ENCODE measurements at places on chromosomes 1 and 21.

- DNase-seq, result peak; percentile 74
Observed at GRCh38 chr1:203652724-203653461, 26.3 kb downstream of the ATP2B4 start.

GRCh38 chr1:23343221-23344110, 618 bp downstream of the HNRNPR start:
- peak; percentile 5 for DNase-seq

DNA sequence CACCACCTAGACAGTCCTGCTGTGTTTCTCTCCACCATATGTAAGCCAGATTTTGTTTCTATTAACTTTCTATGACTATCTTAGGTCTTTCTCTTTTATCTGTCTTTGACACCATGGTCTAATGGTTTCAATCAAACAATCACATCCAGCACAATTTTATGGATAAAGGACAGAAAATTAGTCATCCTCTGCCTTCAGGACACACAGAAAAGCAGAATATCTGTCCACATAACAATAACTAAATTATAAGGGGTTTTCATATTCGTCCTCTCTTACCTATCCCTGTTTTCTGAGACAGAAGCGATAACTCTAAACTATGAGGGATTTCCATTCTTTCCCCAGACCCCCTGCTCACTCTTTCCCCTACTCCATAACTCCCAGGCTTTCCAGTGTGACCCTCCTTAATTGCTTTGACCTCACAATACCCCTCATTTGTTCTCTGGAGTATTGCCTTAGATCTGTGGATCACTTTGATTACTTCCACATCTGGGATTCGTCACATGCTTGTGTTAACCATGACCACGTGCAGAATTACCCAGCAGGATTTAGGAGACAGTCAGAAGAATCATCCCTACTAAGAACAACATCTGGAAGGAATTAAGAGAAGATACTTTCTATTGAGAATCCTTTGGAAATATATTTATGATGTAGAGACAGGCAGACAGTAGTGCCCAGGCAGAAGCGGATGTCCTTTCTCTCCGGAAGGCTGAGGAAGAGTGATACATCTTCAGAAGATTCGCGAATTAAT, 108.2 kb upstream of the GREM2 start:
- no peak for DNase-seq

- DNase-seq, result no peak
Observed at GRCh38 chr1:26996024-26996423, 2.5 kb downstream of the TRNP1 start.

DNA sequence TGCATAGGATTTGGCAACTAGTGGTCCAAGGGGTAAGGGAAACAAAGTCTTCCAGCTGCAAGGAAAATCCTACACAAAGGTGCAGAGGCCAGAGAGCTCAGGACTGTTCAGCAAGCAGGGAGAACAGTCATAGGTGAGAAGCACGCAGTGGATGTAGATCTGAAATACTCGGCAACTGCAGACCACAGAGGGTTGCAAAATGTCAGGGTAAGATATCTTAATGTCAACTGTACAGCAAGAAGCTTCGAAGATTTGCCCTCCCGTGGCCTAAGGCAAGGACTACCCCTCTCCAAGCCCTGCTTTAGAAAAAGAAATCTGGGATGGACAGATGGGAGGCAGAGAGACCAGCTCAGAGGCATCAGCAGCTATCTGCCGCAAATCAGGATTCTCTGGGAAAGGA, 153.4 kb upstream of the IRF2BP2 start:
- DNase-seq, result no peak

GRCh38 chr1:87953732-87954344, 625.2 kb downstream of the LMO4 start:
- DNase-seq, result peak; percentile 65

- no peak for DNase-seq
Observed at GRCh38 chr1:44757420-44757819, 17.8 kb downstream of the KIF2C start.

DNA sequence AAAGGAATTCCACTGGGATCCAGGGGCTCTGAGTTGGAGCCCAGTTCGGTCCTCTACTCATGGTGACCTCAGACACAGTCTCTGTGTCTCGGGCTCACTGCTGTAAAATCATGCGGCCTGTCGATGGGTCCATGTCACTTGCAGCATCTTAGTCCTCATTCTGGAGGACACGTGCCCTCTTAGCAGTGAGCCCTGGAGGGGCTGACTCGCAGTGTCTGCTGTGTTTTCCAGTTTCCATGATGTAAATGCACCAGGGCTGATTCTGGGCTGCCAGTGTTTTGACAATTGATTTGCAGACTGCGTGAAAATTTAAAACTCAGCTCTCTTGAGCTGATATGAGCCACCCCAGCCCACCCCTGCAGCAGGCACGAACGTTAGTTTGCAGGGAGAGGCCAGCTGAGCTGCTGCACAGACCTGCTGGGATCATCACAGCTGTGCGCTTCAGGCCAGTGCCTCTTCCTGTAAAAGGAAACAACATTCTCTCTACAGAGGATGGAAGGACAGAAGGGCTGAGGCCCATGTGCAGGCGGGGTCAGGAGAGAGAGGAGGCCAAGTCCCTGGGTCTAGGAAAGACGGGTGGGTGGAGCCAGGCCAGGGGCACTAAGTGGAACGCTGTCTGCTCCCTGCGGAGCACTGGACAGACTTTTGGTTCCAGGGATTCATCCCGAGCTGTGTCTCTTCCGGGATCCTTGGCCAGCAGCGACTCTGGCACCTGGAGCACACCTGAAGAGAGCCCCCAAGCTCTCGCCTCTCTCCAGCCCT, 42.6 kb downstream of the RSPH1 start:
- DNase-seq, result no peak

DNA sequence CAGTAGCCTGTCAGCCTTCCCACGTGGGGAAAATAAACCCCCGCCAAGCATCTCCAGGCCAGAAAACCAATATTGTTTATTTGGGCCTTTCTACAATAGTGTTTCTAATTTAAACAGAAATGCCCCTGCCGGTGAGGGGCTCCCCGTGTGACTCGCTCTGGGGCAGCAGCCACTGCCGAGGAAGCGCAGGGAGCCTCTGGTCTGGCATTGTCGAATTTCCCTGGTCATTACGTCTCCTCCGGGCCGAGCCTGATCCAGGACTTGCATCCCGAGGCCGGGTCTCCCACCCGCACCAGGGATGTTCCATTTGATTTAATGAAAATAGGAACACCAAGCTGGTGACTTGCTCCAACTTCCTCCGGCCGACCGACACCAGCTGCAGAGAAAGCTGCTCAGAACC, 20.5 kb downstream of the PRDM16 start:
- no peak for DNase-seq

DNA sequence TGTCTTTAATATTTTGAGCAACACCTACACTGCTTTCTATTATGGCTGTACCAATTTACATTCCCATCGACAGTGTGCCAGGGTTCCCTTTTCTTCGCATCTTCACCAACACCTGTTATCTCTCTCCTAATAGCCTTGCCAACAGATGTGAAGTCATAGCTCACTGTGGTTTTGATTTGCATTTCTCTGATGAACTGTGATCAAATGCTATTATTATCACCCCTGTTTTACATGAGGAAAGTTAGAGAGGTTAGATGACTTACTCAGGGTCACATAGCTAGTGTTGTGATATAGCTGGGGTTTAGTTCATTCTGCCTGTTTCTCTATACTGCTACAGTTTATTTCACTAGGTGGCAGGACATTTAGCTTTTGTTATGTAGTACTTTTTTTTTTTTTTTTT, 204.1 kb downstream of the FMN2 start:
- DNase-seq, result no peak

- no peak for DNase-seq
Observed at GRCh38 chr1:214791961-214792360, 189.0 kb downstream of the CENPF start.

GRCh38 chr1:177928194-177928593, 41.7 kb downstream of the SEC16B start:
- DNase-seq, result no peak

- DNase-seq, result no peak
Observed at GRCh38 chr1:59026472-59026948, 242.7 kb upstream of the JUN start.

DNA sequence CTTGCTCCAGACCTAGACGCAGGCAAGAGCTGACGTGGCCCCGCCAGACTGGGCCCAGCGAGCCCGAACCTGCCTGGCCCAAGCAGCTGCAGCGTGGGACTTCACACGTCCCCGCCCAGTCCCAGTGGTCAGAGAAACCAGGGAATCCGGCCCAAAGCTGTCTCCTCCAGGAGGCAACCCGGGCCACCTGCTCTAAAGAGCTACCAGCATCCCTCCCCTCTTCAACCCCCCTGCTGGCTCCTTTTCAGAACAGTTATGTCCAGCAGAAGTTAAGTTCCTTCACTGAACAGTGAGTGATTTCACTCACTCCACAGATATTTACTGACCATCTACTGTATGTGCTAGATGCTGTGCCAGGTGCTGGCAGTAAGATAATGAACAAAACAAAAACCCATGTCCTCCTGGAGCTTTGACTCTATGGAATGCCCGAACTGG, 2.1 kb upstream of the EFNA1 start:
- no peak for DNase-seq

DNA sequence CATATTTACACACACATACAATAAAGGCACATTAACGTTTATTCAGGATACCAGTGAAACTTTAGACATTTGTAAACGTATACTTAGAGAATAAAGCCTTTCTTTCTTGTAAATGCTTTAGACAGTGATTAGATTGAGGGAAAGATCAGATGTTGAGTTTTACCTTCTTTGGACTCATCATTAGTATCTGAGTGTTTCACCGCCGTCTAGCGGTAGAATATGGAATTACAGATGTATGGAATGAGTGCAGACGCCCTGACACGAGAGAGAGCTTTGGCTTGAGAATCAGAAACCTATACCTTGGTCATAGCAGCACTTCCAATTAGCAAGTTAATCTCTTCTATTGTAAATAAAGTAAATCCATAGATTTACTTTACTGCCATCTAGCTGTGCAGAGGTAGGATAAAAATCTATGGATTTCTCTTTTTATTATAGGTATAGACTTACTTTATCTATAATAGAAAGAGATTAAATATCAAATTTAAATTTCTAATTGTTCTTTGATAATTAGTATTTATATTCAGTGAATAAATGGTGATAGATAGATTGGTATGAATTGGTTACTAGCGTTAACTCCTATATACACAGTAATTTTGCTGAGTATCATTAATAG, 12.6 kb downstream of the FLG2 start:
- peak; percentile 77 for DNase-seq

DNA sequence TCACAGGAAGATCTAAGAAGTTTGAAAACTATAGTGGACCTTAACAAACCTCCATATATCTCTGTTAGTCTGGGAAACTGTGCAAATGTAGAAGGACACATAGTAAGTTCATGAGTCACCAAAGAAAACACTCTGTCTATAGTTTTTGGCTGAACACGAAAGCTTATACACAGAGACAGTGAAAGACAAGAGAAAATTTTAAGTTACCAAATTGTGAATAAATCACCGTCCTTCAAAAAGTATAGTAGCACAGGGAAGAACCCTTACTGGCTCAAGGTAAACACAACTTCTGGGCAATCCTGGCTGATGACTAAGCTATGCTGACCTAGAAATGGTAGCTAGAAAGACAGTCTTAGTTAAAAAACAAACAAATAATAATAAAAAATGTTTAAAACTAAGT, 1057.9 kb downstream of the AMY1C start:
- DNase-seq, result no peak

- no peak for DNase-seq
Observed at GRCh38 chr1:112692681-112693080, 14.2 kb downstream of the RHOC start.

DNA sequence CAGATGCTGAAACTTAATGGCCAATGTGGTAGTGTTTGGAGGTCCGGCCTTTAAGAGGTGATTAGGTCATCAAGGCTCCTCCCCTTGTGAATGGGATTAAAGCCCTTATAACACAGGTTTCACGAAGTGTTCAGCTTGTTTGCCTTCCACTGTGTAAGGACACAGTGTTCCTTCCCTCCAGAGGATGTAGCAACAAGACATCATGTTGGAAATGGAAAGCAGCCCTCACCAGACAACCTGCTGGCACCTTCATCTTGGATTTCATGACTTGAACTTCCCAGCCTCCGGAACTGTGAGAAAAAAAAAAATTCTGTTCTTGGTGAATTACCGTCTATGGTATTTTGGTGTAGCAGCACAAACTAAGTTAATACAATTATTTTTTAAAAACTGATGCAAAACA, 613.8 kb downstream of the KIF26B start:
- no peak for DNase-seq

DNA sequence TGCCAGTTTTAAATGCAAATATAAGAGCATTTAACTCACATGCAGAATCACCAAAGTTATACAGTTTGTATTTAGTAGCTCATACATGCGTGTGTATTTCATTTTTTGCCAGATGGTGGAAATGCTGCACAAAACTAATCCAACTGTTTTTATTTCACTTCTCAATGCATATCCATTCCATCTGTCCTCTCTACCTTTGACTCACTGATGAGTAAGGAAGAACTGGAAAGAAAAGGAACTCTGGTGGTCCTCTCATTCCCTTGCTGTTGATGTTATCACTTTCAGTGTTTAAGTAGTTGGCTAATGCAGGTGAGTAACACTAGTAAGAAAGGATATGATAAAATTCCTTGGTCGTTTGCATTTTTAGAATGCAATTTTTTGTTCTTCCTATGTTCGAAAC, 5.7 kb upstream of the SLC1A7 start:
- no peak for DNase-seq

DNA sequence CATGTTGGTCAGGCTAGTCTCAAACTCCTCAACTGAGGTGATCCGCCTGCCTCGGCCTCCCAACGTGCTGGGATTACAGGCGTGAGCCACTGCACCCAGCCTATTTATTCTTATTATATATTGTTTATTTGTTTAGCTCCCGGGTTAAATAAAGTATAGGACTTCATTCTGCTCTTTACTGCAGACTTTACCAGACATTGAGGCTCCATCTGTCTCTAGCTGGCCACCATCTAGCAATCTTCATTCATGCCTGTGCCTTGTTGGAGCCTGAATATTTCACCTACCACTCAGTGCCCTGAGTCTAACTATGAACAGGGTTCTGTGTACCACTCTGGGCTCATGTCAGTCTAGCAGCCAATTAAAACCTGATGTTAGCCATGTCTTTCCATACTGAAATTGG, 2.1 kb upstream of the DDAH1 start:
- no peak for DNase-seq

DNA sequence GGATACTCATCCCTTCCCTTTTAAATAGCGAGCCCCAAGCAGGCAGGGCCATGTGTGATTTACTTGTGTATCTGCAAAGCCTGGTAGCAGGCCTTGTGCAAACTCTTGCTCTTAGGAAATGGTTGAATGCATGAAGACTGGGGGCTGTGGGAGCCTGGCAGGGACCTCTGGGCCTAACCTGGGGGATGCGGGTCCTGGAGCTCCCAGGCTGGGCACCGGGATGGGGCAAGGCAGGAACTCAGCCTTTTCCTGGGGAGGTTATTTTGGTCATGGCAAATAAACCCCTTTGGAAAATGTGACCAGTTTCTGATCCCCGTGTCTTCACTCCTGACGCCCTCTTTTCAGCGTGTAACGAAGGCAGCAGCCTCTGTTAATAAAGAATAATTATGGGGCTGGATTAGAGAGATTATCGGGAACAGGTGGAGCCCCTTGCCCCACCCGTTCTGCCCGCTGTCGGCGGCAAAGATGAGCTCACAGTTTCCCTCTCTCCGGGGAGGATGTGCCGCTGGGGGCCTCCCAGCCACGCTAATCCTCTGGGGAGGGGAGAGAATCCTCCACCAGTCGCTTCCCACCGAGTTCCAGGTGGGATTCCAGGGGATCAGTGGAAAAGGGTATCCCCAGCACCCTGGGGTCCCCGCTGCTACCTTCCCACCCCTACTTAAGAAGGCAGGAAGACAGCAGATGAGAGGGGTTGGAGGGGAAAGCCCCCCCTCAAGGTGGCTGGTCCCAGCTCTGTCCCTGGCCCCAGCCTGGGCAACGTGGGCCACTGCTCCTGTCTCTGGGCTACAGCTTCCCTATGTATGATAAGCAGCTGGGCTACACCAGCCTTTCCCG, 69.7 kb upstream of the WNT4 start:
- no peak for DNase-seq

All from CD4-positive, alpha-beta T cell (primary cell).